ENCODE measurements at places on chromosomes 2 and 18. TPM values are rescaled to one million over a fixed set of nuclear protein-coding genes. Genes with fewer than 3 reads are reported as not detected.

GPBAR1 gene
- 0.24 TPM for total RNA-seq

ATL2 gene
- 49.2 TPM for total RNA-seq

SLC40A1 gene
- total RNA-seq = 6.3 TPM

GBX2 gene
- total RNA-seq = not detected

VSNL1 gene
- total RNA-seq = 0.16 TPM

PGAP1 gene
- 9.2 TPM for total RNA-seq

PPP3R1 gene
- 23.4 TPM for total RNA-seq

RNF125 gene
- total RNA-seq = 0.16 TPM

TMEM17 gene
- 2.1 TPM for total RNA-seq

TIGD1 gene
- total RNA-seq = 6.5 TPM

MRPL53 gene
- 19.3 TPM for total RNA-seq

KIF5C gene
- total RNA-seq = 0.16 TPM

MARCO gene
- not detected for total RNA-seq
